ENCODE measurements at places on chromosomes 6 and 20. TPM values are rescaled to one million over a fixed set of nuclear protein-coding genes. Genes with fewer than 3 reads are reported as not detected.

The DIDO1 gene
- 64.9 TPM for polyA plus RNA-seq

The HLA-DRA gene
- polyA plus RNA-seq: 119 TPM

GRCh38 chr20:22232473-22232872, 351.9 kb downstream of the FOXA2 start:
- DNase-seq: no peak

DNA sequence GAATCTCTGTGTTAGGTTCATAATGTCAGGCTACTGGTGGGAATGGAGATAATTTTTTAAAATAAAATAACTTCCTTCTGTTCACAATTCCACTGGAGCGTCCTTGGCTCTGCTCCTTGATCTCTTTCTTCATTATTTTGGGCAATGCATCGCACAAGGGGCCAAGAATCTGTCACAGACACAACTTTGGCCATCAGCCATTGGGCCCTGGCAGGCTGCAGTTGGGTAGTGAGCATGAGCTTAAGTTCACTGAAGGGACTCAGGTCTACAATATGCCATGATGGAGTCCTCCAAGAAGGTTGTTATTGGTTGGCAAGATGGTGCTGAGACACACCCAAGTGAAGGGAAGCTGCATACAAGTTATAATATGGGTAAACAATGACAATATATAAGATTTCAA, 40.0 kb downstream of the CYP39A1 start:
- DNase-seq: no peak

DNA sequence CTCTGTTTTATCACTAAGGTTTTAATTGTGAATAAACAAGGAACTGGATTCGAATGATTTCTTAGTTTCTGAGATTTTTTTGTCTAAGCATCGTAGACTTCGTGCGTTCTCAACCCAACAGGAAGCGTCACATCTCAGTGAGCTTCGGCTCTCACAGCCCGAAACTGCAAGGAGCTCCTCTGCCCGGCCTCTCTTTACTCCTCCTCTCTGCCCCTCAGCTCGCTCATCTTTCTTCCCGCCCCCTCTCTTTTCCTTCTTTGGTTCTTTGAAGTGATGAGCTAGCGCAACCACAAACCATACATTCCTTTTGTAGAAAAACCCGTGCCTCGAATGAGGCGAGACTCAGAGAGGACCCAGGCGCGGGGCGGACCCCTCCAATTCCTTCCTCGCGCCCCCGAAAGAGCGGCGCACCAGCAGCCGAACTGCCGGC, 480 bp upstream of the NT5E start:
- peak; percentile 2 for DNase-seq

GRCh38 chr20:59006167-59006863, 739 bp downstream of the CTSZ start:
- no peak for DNase-seq

- DNase-seq: no peak
Measured at GRCh38 chr6:72952808-72953630, 272.3 kb downstream of the KHDC1L start.

The SNAP25 gene
- 6.3 TPM for polyA plus RNA-seq

DNA sequence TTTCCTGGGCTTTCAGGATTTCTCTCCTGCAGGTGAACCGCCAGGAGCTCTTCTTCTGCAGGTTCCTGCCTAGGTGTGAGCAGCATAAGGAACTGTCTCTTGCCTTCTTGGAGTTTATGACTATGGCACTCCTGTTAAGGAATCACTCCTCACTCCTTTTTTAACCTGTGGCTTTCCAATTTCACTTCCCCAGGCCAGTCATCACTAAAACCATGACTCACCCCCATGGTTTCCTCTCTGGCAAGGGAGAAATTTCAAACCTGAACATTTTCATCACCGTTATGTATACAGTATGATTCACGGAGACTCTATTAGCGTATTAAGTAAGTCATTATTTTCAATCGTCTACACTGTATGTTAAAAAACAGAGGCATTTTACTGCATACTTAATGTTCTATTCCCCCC, 78.2 kb upstream of the ARID1B start:
- DNase-seq: no peak

DNA sequence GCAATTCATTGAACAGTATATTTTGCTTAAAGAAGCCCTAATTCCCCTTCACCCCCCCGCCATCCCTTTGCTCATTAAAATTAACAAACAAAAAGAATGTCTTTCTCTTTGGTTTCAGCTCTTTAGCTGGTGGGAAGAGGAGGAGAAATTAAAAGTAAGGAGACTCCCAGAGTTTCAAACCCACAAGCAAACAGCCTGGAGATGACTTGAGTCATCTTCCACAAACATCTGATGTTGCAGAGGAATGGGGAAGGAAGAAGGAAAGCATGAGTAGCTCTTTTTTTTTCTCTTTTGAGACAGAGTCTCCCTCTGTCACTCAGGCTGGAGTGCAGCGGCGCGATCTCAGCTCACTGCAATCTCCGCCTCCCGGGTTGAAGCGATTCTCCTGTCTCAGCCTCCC, 189.6 kb downstream of the ADAT2 start:
- no peak for DNase-seq

DNA sequence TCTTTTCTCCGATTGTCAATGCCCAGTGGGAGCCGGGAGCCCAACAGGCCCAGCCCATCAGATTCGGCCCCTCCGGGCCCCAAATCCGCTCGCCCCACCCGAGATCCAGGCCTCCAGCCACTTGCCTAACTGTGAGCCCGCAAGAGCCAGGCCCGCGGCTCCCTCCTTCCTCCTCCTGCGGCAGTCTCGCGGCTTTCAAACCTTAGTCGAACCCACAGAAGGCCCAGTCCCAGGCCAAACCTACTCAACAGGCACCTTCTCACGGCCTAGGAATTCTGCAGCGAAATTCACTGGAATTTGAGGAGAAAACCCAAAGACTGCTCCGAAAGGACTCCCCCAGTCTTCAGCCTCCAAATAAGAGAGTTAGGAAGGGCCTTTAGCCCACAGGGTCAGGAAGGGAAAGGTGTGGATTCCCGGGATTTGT, 2.8 kb upstream of the TFAP2A start:
- DNase-seq: no peak

DNA sequence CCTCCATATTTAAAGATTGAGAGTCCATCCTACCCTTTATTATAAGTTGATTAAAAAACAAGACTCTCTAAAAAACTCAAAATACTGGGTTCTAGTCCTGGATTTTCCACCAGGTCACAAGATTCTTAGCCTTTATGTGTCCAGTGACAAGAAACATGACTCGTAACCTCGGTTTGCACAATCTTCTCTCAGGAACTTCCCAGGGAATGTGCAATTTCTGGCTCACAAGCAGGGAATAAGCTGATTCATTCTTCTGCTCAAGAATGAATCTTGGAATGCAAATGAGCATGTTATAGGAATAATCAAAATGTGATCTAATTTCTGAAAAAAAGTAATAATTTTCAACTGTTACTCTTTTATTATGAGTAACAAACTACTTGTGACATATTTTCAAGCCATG, 45.1 kb downstream of the OGFRL1 start:
- no peak for DNase-seq

DNA sequence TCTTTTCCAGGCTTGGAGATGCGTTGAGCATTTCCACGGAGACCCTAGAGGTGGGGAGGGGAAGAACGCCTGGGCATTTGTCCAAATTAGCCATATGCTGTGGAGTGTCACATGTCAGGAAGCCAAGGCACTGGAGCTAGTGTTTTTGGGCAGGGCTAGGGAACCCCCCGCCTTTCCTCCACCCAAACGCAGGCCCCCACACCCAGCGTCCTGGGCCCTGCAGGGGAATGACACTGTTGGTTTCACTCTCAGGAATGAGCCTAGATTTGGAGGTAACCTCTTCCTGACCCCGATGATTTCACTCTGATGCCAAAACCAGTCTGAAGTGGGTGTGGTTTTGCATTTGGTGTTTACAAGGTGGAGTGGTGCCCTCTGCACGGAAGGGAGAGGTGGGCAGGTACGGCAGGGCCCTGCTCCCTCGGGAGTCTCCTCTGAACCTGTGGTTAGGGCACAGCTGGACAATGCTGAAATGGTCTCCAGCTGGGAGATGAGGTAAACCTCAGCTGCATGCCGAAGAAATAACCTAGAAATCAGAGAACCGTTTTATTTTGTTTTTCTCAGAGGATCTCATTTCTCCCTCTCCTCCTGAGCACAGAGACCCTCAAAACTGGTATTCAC, 29.5 kb downstream of the MTHFD1L start:
- DNase-seq: no peak

- no peak for DNase-seq
Measured at GRCh38 chr20:16350465-16350864, 222.8 kb downstream of the KIF16B start.

- no peak for DNase-seq
Measured at GRCh38 chr6:150686566-150686965, 86.9 kb downstream of the PLEKHG1 start.

DNA sequence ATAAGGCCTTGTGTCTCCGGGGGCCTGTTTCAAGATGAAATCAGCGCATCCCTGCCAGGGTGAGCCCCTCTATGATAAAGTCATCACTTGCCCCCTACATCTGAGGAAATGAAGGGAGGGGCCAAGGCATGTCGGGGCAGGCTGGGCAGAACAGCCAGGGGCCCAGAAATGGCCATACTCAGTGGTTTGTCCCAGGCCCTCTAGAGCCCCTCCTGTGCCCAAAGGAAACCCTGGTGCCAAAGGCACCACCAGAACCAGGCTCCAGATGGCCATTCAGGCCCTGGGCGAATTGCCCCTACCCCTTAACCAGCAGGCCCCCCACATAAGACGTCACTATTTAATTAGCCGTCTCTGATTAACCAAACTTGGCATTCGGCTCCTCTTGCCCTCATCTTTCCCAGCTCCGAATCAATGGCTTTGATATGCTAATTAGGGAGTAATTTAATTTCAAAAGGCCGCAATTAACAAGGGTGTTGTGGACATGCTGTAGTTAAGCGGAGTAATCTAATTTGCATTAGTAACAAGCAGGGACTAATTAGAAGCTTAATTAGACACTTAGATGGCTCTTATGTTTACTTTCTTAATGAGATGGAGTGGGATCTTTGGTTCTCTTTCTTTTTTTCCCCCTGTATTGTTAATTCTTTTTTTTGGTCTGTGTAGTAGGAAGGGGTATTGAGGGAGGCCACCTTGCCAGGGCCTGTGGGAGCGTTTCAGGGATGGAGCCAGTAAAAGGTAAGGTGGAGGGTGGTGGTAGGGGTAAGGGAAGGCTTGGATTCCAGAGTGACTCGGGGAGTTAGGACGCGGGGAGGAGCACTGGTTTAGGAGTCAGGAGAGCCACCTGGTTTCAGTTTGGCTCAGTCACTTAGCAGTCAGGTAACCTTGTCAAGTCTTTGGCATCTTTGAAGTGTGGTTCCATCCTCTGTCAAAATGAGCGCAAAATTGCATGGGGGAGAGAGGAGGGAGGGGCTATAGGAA, 9.4 kb downstream of the FOXP4 start:
- no peak for DNase-seq

DNA sequence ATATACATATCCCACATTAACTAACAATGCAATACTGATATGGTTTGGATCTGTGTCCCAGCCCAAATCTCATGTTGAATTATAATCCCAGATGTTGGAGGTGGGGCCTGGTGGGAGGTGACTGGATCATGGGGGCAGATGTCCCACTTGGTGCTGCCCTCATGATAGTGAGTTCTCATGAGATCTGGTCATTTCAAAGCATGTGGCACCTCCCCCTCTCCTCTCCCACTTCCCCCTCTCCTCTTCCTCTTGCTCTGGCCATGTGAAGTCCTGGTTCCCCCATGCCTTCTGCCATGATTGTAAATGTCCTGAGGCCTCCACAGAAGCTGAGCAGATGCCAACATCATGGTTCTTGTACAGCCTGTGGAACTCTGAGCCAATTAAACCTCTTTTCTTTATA, 71.2 kb downstream of the FYN start:
- DNase-seq: no peak

The VSX1 gene
- polyA plus RNA-seq: not detected

Data from left renal cortex interstitium (tissue), 4 donors.